ENCODE measurements at places on chromosomes 1 and 21.
A peak's percentile ranks its signal among the peaks of the same experiment; 100 is the strongest.

- no peak for DNase-seq
Observed at GRCh38 chr1:214427871-214428277, 123.5 kb downstream of the PTPN14 start.

GRCh38 chr1:154886281-154887015, 16.4 kb upstream of the KCNN3 start:
- no peak for DNase-seq

DNA sequence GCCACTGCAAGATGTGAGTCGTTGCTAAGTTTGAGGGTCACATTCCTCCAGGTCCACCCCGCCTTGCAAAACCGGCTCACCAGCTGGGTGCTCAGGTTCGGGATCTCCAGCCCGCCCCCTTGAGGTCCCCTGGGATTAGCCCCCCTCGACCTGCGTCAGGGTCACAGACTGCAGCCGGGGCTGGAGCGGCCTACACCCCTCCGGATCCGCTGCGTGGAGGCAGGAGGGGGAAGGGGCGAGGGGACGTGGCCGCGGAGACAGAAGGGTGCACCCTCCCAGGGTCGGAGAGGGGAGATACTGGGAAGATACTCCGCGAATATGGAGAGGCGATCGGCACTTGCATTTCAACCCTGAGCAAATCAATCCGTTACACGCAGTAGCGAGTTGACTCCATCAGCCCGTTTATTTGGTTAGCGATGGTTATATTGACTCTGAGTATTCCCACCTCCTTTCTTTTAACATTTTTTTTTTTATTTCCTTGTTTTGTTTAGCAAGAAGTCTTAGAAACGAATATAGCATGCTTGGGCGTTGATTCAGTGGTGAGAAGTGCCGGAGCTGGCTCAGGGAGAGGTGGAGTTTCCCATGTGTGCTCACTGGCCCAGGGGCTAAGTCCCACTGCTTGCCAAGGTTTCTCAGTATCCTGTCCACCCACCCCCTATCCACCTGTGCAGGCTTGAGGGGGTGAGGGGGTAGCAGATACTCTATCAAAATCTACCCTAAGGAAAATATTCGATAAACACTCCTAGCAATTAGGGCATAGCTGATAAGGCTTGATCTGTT, 997 bp downstream of the IFNAR2 start:
- peak; percentile 22 for DNase-seq

DNA sequence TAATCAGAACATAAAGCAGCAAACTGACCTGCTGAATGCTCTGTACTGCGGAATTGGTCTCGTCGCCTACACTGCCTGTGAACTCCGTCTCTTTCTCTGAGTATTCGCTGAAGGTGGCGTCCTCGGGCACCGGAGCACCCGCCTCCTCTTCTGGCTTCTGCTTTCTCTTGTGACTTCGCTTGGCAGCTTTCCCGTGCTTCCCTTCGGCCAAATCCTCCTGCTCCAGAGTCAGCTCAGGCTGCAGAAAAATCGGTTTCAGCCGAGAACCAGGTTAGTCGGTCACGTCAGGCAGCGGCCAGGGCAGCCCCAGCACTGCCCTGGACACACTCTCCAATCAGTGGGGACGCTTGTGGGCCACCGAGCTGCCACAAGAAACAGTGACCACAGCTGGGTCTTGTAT, 35.8 kb upstream of the RIPK4 start:
- DNase-seq, result no peak

DNA sequence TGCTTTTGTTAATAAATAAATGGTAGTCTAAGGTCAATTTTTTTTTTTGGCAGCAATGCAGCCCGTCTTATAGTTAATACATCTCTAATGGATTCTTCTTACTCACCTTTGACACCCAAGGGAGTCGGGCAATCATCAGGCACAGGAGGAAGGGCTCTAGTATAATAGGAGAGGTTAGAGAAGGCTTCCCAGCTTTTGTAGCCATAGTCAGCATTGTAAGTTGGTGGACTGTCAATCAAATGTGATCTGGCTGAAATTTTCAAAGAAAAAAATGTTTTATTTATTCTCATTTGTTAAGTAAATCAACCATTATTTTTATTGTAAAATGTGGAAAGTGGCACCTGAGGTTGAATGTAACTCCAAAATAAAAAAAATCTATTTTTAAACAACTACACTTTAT, 2.1 kb downstream of the PTGS2 start:
- no peak for DNase-seq

GRCh38 chr1:29820401-29820800, 584.1 kb downstream of the PTPRU start:
- no peak for DNase-seq
